NCI-H524 (cell line): ENCODE measurements at places on chromosomes 5 and 9.

GRCh38 chr5:95841914-95842812, 19.6 kb upstream of the GLRX start:
- no peak for DNase-seq

DNA sequence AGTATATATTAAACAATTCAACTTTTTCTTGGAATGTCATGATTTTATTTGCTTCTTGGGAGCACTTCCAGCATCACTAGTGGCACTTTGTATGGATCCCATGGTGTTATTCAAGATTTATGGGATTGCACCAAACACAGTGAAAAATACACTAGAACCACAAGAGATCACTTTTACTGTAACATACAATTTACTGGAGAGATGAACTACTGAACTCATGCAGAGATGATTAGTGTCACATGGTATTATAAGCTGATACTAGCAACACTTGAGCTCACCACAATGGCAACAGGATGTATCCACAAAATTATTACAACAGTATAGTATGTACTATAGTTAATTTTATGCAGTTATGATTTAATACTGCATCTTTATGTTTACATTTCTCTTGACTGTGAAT, 16.3 kb upstream of the SLC36A2 start:
- no peak for DNase-seq

GRCh38 chr9:99046542-99047071, 58.3 kb upstream of the TGFBR1 start:
- no peak for DNase-seq

- no peak for DNase-seq
These were observed 151.8 kb upstream of the GPR151 start for GRCh38 chr5:146667633-146668272.

GRCh38 chr9:131400627-131401026, 6.7 kb downstream of the PRRC2B start:
- DNase-seq: no peak
